ENCODE measurements at places on chromosomes 3 and 15.

- no peak for DNase-seq
Measured at GRCh38 chr3:46442576-46443530, 21.9 kb downstream of the LTF start.

DNA sequence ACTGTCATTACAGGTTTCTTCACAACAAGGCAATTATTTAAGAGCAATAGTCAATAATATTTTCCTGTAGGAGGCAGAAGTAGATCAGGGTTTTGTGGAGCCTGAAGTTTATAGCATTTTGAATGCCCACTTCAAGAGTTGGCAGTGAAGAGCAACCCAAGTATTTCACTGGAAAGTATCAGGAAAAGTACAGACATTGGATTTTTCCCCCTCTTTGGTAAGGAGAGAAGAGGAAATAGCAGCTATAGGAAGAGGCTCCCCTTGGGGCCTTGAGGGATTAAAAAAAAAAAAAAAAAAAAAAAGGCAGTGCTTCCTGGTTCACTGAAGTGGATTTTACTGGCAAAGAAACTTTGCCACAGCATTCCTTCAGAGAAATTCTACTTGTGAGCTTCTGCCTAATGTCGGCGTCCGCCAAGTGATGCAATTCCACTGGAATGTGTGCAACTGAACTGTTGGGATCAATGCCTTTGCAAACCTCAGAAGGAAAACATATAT is 5.7 kb upstream of the CNTN6 start:
- no peak for DNase-seq

DNA sequence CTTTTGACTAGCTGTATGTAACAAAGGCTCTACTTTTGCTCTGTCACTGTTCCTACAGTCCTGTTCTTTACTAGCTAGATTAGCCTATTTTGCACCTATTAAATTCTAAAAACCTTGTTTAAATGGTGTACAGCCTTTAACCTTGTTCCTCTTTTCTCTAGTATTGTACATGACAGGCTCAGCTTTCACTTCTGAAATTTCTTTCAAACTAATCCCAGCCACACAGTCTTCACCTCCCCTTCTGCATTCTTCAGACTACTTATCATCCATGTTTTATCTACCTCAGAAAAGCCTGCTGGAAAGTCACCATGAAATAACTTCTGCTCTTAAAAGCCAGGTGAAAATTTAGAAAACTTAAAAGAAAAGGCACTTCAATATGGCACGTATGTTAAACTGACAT is 122.4 kb downstream of the NECTIN3 start:
- no peak for DNase-seq

DNA sequence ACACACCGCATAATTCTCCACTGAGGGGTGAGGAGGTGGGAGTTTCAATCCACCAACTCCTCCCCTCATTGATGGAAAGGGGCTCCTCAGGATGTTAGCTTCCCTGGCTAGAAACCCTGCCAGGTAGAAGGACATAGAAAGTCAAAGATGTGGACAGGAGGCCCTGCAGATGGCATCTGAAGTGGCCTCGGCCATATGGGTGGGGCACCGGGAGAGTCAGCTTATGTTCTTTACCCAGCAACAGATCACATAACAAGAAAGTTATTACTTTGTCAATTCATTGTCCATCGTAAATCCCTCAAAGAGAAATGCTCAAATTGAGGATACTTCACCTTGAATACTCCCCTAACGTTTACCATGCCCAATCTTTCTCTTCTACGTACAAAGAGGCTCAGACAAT is 97.3 kb upstream of the ARHGEF3 start:
- DNase-seq = no peak

DNA sequence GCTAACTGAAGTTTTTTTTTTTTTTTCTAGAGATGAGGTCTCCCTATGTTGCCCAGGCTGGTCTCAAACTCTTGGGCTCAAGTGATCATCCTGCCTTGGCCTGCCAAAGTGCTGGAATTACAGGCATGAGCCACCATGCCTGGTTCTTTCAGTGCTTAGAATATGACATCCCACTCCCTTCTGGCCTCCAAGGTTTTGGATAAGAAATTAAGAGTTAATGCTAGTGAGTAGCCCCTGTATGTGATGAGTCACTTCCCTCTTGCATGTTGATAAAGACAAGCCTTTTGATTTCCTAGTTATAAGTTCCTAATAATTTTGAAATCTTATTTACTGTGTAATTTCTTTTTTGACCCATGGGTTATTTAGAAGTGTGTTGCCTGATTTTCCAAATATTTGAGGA is 35.7 kb upstream of the DNAJC19 start:
- DNase-seq = no peak
